ENCODE measurements at places on chromosomes 5 and 9. TPM values are rescaled to one million over a fixed set of nuclear protein-coding genes. Genes with fewer than 3 reads are reported as not detected.

DNA sequence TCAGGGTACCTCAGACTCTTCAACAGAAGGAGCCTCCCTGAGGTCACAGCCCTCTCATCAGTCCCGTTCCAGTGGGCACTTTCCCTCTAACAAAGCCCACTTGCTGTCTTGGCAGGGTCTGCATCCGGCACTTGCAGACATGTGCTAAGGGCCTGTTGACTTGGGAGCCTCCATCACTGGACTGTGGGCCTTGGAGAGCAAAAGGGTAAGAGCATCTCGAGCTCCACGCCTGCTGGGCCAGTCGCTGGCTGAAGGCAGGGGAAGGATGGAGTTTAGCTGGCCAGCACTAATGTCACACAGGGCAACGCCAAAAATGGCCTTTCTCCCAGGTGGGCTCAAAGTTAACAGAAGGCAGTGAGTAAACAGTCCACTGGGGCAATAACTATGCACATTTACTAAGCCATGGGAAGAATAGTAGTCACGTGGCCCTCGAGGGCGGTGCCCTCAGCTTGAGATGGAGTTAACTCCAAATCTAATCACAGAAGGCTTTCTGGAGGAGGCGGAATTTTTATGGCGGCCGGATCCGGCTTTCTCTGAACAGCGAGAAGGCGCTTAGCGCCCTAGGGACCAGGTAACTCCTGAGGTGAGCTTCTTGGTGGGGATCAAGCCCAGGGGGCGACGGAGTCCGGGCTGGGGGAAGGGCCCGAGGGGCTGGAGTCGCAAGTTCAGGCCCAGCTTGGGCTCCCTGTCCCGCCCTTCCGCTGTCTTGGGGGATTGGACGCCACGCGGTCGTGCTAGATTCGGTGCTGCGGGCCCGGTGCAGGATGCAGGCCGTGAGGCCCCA lies 2.0 kb upstream of the NSD1 start:
- H3K27ac ChIP-seq, result peak overlapping the region; percentile 91
- H3K36me3 ChIP-seq, result peaks cover 15% of the 10 kb centered on the region
- no peak for DNase-seq
- no peaks in the 10 kb centered on the region for H3K27me3 ChIP-seq

- DNase-seq, result no peak
- H3K4me3 ChIP-seq, result peak overlapping the region; percentile 96
- H3K27me3 ChIP-seq, result no peaks in the 10 kb centered on the region
- peaks cover 6% of the 10 kb centered on the region for H3K4me1 ChIP-seq
These were observed 538 bp upstream of the BDP1 start for GRCh38 chr5:71454913-71455312.

RNF208 gene
- 6.9 TPM for total RNA-seq

FOXE1 gene
- not detected for total RNA-seq

HTR1A gene
- not detected for total RNA-seq

ACOT12 gene
- not detected for total RNA-seq
